ENCODE measurements at places on chromosomes 3 and 15.

GRCh38 chr3:31004025-31004678, 109.7 kb upstream of the GADL1 start:
- peak; percentile 91 for DNase-seq

- DNase-seq, result no peak
Measured at GRCh38 chr15:80856400-80856799, 77.2 kb downstream of the CEMIP start.

GRCh38 chr15:65420975-65421359, 1.8 kb downstream of the IGDCC4 start:
- DNase-seq, result no peak

- peak; percentile 29 for DNase-seq
Measured at GRCh38 chr3:64687781-64688604, at the start of gene ADAMTS9. TSS of gene ADAMTS9 (minus strand) at chr3:64688000. CDS start at chr3:64687657, 343 bp downstream.

GRCh38 chr3:157130467-157131251, 29.3 kb downstream of the CCNL1 start:
- DNase-seq, result peak; percentile 41

- DNase-seq, result no peak
Measured at GRCh38 chr3:123371426-123371825, 77.5 kb downstream of the ADCY5 start.

DNA sequence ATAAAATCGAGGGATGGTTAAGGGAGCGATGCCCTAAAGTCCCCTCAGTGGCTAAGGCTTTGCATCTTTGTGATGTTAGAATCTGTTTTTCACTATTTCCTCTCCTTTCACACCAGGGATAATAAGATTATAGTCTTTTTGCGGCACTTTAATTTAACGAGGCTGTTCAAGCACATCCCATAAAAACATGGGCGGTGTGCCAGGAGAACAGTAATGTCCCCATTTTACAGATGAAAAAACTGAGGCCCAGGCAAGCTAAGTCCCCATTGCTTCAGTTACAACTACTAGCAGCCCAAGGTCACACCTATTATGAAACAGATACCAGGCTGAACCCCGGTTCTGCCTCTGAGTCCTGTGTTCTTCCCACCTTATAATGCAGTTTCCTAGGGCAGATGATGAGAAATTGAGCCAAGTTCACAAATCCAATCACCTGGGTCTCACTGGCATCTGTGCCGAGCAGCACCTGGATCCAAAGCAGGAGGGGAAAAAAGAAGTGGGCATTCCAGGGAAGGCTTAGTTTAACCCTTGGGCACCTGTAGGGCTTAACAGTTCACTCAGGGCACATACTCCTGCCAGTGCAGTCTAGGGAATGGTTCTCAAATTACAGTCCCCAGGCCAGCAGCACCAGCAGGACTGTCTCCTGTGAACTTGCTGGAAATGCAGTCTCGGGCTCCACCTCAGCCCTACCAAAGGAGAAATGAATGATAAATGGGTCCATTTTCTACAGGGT, 169.3 kb downstream of the RAB11A start:
- no peak for DNase-seq

DNA sequence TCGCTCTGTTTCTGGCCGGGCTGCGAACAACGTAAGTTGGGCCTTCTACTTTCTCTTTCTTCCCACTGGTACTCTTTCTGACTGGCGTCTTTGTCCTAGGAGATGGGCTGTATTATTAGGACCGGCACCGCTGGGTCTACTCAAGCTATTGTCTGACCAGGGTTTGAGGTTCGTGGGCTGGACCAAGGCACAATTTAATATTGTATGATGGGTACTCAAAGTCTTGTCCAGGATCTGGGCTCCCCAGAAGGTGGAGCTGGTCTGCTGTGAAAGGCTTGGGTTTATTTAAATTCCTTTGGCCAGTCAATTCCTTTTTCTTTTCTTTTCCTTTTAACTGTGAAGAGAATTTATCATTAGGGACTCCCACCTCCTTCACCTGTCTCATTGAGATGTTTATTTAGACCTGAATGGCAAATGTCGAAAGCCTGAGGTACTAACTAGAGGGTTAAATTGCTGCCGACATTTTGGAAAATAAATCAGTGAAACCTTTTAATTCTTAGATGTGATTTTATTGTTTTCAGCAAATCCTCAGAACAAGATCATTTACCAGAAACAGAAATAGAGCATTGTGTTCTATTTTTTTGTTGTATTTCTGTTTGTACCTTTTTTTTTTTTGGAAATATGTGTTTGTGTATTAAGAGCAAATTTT, 410 bp downstream of the LRRC49 start:
- DNase-seq, result peak; percentile 68

DNA sequence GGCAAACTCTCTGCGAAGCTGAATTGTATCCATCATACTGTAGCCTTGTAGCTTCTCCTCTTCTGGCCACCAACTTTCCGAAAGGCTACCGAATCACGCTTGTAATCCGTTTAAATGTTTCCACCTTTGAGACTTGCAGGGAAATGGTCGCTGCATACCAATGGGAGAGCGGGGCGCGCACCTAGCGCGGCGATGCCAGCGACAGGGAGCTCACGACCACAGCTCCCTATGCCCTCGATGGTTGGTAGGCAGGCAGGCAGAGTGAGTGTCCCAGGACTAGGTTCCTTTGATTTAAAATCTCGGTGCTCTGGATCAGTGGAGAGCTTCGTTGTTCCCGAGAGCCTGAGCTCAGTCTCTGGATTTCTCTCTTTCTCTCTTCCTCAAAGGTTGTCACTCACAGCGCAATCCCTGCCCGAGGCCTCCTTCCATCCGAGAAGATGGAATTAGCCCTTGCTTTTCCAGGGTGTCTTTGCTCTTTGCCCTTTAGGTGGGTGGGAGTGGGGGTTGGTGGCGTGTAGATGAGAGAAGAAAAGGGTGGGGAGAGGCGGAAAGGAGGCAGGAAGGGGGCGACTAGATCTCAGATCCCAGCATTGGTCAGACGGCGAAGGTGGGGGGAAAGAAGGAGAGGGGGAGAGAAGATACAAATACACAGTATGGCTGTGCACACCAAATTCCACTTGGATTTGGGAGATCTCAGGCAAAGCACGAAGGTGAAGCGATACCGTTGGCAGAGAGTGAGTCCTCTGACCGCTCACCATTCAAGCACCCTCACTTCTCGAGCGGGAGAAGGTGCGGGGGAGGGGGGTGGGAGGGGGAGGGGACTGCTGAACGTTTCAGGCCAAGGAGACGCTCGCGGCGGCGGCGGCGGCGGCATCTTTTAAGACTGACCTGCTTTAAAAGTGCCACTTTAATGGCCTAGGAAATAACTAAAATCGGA, at the start of gene SLITRK3:
Gene SLITRK3 (minus strand): TSS at position 745 of the 937 bp plus-strand sequence. CDS start 5,554 bp downstream, outside the sequence.
- DNase-seq, result no peak

DNA sequence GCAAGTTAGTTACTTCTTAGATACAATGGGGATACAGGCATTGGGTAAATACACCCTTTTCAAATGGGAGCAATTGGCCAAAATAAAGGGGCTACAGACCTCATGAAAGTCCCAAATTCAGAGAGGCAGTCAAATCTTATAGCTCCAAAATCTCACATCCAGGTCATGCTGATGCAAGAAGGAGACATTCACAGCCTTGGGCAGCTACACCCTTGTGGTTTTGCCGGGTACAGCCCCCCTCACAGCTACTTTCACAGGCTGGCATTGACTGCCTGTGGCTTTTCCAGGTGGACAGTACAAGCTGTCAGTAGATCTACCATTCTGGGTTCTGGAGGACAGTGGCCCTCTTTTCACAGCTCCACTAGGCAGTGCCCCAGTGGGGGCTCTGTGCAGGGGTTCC, 17.5 kb upstream of the PLSCR1 start:
- DNase-seq, result no peak

DNA sequence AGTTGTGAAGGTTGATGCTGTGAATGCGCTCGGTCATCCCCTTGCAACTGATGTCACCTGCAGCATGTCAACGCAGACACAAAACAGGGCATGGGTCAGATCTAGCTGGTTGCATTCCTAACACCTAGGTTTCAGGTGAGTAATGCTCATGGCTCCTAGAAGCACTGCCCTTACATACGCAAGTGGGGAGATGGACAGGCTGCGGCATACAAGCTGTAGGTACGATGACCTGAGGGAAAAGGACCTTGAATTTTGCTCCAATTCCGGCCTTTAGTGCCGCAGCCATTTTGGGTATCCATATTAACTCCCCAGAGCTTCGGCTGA, 58.0 kb downstream of the TIGIT start:
- DNase-seq, result no peak

GRCh38 chr3:77605865-77606264, 566.0 kb downstream of the ROBO2 start:
- DNase-seq, result no peak

GRCh38 chr3:149339931-149340309, 6.5 kb upstream of the TM4SF18 start:
- peak; percentile 99 for DNase-seq

GRCh38 chr3:132268956-132269355, 48.3 kb upstream of the ACP3 start:
- DNase-seq, result no peak

GRCh38 chr15:49225572-49226281, 55.7 kb downstream of the GALK2 start:
- DNase-seq, result peak; percentile 59

GRCh38 chr3:13417166-13417947, 2.8 kb downstream of the NUP210 start:
- no peak for DNase-seq

- no peak for DNase-seq
Measured at GRCh38 chr15:58362262-58362922, 69.4 kb upstream of the LIPC start.

- peak; percentile 24 for DNase-seq
Measured at GRCh38 chr3:182810574-182811268, 17.4 kb downstream of the ATP11B start.

DNA sequence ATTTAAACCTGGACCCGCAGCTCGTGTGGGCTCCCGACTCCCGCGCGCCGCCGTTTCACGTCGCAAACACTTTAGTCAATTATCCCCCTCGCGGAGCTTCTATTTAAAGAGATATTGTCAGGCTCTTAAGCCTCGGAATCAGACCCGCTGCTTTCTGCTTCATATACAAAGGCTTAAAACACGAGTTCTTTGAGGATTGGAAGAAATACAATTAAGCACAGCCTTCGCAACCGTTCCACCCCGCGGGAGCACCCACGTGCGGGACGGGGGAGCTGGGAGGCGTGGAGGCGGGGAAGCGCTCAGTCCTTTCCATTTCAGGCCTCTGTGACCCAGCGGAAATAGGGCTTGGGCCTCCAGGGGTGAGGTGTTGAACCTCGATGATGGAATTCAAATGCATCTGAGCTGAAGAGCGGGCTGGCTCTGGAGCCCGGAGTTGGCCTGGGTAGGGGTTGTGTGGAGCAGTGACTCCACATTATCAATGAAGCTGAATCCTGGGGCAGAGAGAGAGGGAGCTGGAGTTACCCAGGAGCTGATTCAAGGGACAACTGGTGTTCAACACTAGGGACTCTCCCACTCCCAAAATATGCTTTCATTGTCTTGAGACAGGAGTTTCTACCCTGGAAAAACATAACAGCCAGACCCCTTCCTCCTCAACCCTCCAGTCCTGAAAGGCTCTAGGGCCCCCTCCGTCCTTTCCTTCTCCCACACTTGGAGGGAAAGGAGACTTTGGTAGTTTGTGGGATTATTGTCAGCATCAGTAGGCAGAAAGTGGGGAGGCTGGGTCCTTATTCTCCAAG, 2.4 kb downstream of the ANKRD63 start:
- no peak for DNase-seq

- peak; percentile 34 for DNase-seq
Measured at GRCh38 chr15:98651036-98651481, 2.7 kb downstream of the IGF1R start.

GRCh38 chr3:185988080-185988815, 50.4 kb upstream of the TRA2B start:
- no peak for DNase-seq

- no peak for DNase-seq
Measured at GRCh38 chr3:58141766-58142345, 68.9 kb downstream of the DNASE1L3 start.

DNA sequence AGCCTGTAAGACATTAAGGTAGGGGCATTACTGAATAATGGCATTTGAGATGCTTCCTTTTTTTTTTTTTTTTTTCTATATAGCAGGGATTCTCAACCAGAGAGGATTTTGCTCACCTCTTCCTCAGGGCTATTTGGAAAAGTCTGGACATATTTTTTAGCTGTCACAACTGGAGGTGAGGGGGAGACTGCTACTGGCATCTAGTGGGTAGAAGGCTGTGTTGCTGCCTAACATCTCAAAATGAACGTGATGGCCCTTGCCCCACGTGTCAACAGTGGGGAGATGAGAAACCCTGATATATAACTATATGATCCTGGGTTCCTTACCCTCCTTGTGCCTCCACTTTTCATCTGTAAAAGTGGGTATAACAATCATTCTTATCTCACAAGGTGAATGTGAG, 71.9 kb downstream of the CADPS start:
- DNase-seq, result no peak

- DNase-seq, result no peak
Measured at GRCh38 chr3:109642025-109642424, 304.7 kb upstream of the DPPA4 start.

- DNase-seq, result peak; percentile 4
Measured at GRCh38 chr3:178562947-178563232, 26.7 kb downstream of the KCNMB2 start.

DNA sequence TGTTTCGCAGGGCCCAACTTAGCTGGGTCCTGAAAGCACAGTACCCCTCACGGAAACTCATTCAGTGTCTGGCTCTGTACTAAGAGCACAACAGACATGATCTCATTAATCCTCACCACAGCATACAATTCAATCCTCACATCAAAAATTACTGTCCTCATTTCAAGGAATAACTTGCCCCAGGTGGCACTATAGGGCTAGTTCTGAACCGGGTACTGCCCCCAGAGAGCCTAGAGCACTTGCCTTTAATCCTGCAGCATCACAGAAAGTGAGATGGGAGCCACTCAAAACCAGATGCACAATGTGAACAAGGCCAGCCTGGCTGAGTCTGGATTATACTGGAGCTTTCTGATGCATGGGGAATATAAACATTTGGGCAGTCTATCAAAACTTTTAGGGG, 122.6 kb downstream of the OSBPL10 start:
- no peak for DNase-seq

GRCh38 chr3:38148311-38148882, 9.9 kb downstream of the MYD88 start:
- no peak for DNase-seq

DNA sequence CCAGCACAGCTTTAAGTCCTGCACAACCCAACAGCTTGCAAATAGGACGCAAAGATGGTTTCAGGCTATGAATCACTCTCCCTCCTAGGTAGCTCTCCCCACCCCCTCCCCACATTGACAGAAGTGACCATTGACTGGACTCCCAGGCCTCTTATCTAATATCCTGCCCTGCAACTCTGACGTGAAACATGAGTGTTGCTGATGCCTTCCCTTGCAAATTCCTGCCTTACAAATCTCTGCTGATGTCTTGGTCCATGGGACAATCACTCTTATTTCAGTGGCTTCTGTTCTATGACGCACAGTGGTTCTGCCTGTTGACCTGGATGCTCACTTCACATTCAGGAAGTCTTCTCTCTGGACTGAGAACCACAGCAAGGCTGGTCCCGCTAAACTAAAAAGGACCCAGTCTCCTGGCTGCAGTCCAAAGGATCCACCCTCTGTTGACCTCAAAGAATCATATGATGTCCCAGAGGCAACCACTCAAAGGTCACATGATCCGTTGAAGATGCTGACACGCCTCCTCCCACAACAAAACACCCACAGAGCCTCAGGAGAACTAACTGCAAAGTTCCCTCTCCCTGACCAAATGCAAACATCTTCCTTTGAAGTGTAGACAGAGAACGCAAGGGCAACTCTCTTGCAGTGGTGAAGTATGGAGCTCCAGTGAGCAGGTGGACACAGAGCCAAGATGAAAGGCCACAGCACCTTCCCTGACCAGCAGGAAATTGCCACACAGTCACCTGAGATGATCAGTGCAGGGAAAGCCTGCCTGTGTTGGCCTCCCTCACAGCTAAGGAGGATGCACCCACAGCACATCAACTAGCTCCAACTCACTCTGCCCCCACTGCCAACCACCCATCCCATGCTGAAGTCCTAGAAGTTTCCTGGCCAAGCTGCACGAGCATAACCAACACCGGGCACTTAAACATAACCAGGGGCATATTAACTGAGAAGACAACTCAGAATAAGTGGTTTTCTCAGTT, 112.3 kb downstream of the ADAMTS17 start:
- DNase-seq, result no peak

Measured in EL (cell line).